Lower leg skin (tissue), 4 donors: ENCODE measurements at places on chromosomes 6 and 20. TPM values are rescaled to one million over a fixed set of nuclear protein-coding genes. Genes with fewer than 3 reads are reported as not detected.
A peak's percentile ranks its signal among the peaks of the same experiment; 100 is the strongest.

Gene DAAM2
- 6.7 TPM for total RNA-seq

- no peak for DNase-seq
Measured at GRCh38 chr6:11120271-11121005, 8.9 kb upstream of the ERVFRD-1 start.

DNA sequence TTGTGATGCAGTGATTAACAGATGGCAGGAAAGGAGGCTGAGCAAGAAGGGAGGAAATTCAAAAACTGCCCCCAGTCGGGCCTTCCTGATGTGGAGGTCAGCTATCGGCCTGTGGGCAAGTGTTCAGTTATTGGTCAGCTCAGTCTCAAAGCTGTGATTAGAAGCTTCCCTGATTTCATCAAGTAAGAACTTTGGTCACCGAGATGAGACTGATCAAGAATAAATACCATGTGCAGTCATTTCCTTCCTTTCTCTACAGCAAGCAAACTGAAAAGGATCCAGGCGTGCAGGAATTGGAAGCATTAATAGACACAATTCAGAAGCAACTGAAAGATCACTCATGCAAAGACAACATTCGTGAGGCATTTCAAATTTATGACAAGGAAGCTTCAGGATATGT lies 69.7 kb downstream of the EFHC1 start:
- DNase-seq = no peak

DNA sequence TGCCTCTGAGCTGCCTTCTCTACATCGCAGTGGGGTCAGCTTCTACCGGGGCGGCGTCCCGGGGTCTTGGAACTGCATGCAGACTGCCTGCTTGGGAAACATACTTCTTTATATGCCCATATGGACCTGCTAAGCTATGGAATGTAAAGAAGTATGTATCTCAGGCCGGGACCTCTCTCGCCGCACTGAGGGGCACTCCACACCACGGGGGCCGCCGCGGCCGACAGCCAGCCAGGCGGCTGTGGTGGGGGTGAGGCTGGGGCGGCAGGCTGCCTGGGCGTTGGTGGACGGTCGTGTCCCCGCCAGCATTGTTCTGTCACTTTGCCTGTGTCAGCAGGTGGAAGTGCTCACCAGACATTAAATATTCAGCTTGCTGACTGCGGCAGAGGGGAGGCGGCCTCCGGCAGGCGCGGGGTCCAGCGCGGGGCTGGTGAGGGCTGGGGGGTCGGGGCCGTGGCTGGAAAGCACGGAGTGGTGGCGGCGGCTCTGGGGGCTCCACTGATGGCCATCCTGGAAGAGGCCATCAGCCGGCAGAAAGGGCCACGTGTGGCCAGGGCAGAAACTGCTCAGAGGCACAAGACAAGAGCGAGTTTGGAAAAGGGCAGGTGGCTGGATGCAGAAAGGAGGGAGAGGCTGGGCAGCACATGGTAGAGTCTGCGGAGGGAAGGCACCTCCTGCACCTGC lies 78.6 kb upstream of the GATA5 start:
- DNase-seq = no peak

- DNase-seq = no peak
Measured at GRCh38 chr6:74213995-74214394, 518.0 kb downstream of the CD109 start.

GRCh38 chr6:36323062-36323461 lies 13.6 kb downstream of the BNIP5 start:
- DNase-seq = no peak

GRCh38 chr20:21156266-21156665 lies 30.4 kb downstream of the KIZ start:
- no peak for DNase-seq

DNA sequence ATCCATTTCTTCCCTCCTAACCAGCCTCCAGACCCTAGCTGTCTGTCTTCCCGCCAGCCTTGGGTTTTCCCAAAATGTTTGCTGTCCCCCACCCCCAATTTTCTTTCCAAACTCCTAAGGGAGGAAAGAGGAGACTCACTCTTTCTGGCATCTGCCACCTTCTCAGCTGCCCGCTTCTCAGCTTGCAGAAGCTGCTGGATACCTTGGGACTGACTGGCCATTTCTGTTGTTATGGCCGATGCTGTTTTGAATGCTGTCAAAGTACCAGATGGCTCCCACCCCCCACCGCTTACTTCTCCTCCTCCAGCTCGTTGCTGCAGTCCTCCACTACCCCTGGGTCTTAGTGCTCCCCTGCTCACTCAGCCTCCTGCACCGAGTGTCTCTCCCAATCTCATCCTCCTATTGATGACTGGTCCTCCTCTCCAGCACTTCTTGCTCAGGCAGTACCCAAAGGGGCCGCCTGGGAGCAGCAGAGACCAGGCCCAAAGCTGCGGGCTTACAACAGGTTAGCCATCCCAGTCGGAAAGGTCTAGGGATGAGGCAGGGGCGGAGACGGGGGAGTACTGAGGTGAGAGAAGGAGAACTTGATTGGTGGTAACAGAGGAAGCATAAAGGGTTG lies at the start of gene ATP6V1G2:
ATP6V1G2 (minus strand) TSS at position 270 of the 619 bp plus-strand sequence; CDS start at position 221, 49 bp downstream.
- DNase-seq = peak; percentile 98

Gene SSTR4
- not detected for total RNA-seq

- no peak for DNase-seq
Measured at GRCh38 chr6:18323935-18324705, 59.8 kb upstream of the DEK start.

Gene RNGTT
- total RNA-seq = 12.0 TPM

- DNase-seq = no peak
Measured at GRCh38 chr6:44253307-44254101, 3.8 kb downstream of the SLC35B2 start.

Gene SYCP2
- 2.2 TPM for total RNA-seq

DNA sequence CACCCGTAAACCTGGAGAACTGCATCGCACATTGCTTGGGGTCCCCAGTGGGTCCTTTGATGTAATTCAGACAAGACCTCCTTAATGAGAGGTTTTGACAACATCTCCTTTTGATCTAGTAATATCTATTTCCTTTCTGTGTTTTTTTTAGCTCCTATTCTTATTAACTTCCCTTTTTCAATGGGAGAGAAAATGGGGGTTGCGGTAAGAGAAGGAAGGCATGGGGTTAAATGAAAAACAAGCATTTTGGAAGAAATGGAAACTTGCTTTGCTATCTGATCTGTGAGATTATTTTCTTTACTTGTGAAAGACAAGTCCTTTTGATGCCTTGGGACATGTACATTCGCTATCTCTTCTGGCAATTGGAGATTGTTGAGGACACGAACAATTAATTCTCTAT lies 418.6 kb upstream of the MAN1A1 start:
- DNase-seq = no peak

Gene GGTLC1
- total RNA-seq = not detected

Gene SAPCD1
- total RNA-seq = 25.3 TPM

Gene ELOVL2
- not detected for total RNA-seq

Gene RAET1E
- total RNA-seq = 30.6 TPM

Gene SGK2
- 2.5 TPM for total RNA-seq

Gene SLC26A8
- not detected for total RNA-seq

DNA sequence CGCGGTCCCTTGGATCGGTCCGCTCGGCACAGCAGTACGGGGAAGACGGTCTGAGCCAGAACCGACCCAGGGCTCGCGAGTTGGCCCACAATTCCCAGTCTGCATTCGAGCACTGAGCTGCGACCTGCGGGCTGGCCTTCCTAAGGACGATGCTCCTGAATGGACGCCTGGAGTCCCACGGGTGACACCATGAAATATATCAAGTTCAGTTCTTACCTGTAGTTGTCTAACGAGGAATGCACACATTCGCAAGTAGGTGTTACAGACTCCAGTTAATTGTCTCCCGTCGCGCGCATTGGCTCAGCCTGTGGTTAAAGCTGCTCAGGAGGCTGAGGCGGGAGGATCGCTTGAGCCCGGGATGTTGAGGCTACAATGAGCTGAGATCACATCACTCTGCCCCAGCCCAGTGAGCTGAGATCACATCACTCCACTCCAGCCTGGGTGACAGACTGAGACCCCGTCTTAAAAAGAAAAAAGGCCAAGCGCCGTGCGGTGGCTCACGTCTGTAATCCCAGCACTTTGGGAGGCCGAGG lies 802 bp downstream of the PEX7 start:
- DNase-seq = no peak

Gene IP6K3
- total RNA-seq = not detected

DNA sequence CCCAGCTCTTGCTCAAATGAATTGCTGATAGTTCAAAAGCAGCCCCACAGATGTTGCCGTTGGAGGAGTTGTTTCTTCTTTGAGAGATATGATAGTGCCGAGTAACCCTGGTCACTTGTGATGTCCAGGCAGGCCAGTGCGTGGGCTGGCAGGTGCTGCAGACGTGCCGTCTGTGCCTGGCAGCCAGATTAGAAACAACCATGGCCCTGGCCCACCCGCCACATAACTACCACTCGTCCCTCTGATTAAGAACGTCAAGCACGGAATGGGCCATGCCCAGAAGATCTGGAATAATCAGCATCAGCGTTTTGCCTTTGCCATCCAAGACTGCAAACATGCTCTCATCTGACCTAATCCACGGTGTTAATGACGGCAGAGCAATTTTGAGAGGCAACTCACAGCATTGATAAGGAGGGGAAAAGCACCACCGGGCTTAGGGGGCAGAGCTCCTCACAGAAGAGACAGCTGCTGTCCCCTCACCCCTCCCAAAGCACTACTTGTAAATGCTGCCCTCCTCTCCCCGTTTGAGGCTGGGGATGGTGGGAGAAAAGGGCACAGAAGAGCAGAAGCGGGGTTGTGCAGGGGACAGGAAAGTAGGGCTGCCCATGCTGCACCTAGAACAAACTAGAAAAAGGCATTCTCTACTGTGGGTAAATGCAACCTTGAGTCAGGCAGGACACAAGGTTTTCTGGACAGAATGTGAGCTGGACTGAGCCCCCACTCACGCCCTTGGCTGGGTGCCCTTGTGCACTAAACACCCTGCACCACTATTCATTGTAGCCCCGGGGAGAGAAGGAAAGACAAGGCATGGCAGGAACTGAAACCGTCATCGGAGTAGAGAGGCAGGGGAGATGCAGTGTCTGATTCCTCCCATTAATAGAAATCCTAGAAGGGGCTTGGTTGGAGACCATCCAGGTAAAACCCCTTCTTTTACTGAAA lies 5.3 kb upstream of the CPNE5 start:
- DNase-seq = no peak
